Chondrocyte (in vitro differentiated cells): ENCODE measurements at places on chromosomes 13 and 19.

DNA sequence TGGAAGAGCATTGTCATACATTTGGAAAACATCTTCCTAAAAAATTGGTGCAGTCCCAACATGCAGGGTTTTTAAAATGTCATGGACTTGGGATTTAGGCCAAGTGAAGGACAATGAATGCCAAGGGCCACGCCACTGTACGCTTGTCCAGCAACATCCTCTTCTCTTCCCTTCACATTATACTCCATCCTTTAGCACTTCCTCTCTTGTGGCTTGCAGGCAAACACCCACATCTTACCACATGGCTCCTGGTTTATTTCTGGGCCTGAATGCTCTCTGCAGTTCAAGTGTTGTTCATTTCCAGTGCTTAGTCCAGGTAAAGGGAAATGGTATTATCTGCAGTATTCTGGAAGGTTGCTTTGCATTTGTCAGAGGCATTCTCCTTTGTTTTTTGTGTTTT lies 45.0 kb downstream of the CBY2 start:
- no peak for DNase-seq

DNA sequence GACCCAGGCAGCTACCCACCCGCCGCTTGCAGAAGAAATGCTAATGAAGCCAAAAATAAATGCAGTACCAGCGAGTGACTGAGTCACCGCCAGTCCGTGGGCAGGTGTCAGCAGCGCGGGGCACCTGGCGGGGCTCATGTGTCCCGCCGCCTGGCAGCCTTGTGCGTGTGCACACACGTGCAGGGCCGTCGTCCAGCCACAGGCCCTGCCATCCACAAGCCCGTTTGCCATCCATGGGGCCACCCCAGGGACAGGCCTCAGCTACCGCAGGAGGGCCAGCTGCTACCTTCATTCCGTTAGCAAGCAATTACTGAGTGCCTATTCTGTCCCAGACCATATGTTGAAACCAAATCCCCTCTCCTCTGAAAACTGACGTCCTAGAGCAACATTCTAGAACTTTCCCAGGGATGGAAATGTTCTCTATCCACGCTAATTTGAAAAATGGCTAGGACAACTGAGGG lies 20.5 kb downstream of the NCAN start:
- DNase-seq, result no peak

- no peak for DNase-seq
These were observed 1.9 kb downstream of the LDLR start for GRCh38 chr19:11090997-11091702.

DNA sequence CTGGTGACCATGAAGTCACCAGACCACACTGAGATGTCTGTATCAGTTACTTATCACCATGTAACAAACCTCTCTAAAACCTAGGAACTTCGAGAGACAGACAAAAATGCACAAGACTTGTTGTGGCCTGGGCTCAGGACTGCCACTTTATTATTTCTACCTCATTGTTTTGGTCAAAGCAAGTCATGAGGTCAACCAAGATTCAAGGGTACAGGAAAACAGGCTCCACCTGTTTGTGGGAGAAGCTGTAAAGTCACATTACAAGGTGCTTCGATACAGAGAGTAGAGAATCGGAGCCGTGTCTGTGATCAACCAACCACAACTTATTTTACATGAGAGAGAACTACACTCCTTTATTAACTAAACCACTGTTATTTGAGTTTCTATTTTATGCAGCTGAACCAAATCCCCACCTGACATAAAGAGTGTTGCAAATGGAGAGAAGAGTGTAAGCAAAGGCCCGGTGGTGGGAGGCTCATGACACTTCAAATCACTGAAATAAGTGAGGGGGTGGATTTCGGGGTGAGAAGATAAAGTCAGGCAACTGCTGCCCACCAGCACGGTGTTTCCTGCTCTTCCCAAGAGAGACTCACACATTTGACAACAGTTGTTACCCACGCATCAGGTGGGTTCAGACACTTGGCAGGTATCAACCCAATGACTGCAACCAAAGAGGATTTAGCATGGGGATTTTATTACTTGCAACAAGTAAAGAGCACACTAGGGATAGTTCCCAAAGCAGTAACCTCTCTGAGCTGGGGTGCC lies 39.0 kb upstream of the IGSF23 start:
- DNase-seq, result no peak

GRCh38 chr13:104256701-104257100 lies 1190.5 kb upstream of the SLC10A2 start:
- DNase-seq, result no peak

- no peak for DNase-seq
These were observed 12.4 kb downstream of the ZNF552 start for GRCh38 chr19:57802269-57802668.
